Kidney (tissue), 22 donors: ENCODE measurements at places on chromosomes 4 and X. TPM values are rescaled to one million over a fixed set of nuclear protein-coding genes. Genes with fewer than 3 reads are reported as not detected.

DNA sequence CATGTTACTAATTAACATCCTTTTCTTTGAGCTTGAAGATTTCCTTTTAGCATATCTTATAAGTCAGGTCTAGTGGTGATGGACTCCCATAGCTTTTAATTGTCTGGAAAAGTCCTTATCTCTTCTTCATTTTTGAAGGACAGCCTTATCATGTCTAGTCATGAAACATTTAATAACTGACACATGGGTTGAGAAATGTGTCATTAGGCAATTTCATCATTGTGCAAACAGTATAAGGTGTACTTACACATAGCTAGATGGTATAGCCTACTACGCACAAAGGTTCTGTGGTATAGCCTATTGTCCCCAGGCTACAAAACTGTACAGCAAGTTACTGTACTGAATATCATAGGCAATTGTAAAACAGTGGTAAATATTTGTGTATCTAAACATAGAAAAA is 34.5 kb upstream of the ALG13 start:
- no peak for DNase-seq

DNA sequence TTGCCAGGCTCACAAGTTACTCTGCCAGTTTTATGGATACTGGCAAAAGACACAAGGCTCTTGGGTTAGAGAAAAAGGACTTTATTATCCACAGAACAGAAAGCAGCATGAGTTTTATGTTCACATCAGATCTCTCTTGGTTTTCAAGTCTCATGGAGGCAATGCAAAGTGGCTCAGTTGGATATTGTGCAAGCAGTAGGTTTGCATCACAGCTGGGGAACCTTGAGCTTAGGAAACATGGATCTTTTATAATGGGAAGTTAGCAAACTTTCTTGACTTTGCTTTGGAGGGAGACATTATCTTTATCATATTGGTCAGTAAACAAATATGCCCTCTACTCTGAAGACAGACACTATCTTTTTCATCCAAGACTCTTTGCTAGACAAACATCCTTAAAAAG is 109.2 kb upstream of the GRPR start:
- DNase-seq, result no peak

DNA sequence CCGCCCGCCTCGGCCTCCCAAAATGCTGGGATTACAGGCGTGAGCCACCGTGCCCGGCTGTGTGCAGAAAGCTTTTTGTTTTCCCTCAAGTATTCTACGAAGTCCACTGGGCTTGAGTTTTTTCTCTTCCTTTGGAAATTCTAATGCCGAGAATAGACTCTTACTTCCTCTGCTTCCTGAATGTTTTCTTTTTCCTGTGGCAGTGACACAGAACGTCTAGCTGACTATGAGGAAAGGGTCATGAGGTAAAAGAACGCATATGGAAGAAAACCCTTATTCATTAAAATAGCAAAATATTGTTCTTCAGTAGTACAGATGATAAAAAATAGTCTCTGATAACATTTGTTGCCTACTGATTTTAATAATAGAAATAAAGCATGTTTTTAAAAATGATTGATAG is 4.9 kb upstream of the SLC25A4 start:
- no peak for DNase-seq

GRCh38 chr4:6605605-6606004 is 30.6 kb downstream of the MAN2B2 start:
- DNase-seq, result no peak

DNA sequence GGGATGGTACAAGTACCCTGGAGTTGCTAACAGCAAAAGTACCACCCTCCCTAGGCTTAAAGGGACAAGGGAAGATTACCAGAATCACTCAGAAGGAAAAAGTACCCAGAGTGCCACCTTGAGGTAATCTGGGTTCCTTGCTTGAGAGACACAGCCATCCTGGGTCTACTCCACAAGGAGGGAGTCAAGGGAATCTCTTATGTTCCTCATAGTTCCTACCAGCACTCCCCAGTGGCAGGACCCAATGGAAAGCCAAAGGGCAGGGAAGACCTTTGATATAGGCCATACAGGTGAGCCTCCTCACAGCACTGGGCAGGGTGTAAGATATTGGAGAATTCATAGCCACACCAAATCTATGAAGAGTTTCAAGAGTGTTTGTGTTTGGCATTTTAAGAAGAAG is 5.7 kb downstream of the IL2 start:
- DNase-seq, result no peak

DNA sequence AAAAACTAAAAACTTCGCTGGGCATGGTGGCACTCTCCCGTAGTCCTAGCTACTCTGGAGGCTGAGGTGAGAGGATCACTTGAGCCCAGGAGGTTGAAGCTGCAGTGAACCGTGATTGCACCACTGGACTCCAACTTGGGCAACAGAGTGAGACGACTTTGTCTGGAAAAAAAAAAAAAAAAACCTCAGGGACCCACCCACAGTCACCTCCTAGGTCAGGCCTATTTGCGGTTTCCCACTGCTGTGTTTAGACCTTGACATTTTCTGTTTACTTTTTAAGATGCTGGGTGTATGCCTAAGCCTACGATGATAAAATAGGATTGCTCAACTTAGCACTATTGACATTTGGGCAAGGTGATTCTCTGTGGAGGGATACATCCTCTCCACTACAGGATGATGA is 197.4 kb upstream of the TBL1X start:
- no peak for DNase-seq

GRCh38 chr4:86653237-86653865 is 59.2 kb downstream of the PTPN13 start:
- no peak for DNase-seq

DNA sequence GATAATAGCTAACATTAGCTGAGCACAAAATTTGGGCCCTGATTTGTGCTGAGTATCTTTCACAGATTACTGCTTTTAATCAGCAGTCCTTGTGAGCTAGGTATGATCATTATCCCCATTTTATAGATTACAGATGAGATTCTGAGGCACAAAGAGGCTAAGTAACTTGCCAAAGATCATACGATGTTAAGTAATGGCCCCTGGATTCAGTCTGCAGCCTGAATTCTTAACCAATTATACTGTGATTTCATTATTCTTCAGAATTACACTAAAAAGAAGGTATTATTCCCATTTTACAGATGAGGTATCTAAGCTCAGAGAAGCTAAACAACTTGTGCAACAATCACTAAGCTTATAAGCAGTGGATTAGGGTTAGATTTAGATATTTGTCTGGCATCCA is 97.9 kb upstream of the MYOZ2 start:
- DNase-seq, result no peak

GRCh38 chr4:57488366-57489162 is 378.4 kb upstream of the IGFBP7 start:
- DNase-seq, result no peak

DNA sequence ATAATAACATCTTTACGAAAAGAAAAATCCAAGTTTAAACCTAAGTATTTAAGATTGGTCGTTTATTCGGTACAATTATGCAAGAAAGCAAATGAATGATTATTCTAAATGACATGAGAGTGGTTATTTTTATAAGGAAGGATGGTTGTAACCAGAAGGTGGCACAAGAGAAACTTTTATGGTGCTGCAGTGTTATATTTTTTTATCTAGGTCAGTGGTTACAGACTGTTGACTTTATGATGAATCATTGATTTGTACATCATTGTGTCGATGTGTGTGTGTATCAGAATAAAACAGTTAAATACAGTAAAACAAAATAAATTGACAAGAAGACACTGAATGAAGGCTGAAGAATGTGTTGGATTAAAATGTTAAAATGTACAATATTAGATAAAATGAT is 9.8 kb downstream of the DCAF8L2 start:
- no peak for DNase-seq

DNA sequence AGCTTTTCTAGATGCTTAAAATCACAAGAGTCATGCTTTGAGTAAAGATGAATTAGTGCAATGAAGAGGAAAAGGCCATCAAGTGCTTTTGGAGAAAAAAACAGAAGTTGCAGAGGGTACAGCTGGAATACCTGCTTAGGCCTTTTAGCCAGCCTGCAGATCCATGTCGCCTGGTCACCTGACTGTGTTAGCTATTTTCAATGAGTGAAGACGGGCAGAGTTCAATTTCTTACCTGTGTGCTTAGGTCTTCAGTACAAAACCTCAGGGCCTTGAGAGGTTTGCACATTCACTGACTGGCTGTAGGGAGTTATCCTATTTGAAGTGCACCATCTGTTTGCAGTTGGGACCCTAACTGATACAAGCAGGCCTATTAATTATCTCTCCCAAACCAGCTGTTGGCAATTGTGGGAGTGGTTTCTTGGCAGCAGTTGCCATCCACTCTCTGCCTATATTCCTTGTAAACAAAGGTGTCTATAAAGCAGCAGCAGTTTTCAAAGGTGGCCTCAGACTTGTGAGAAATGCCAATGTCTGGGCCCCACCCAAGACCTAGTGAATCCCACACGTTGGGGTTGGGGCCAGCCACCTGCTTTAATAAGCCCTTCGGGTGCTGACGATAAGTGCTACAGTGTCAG is 16.3 kb upstream of the FAT1 start:
- no peak for DNase-seq

GRCh38 chrX:46310815-46311497 is 234.3 kb downstream of the ZNF674 start:
- DNase-seq, result no peak

- DNase-seq, result no peak
Measured at GRCh38 chr4:181949704-181950312, 293.4 kb upstream of the TENM3 start.

The SH2D1A gene
- not detected for polyA plus RNA-seq

The TLR1 gene
- 1.8 TPM for polyA plus RNA-seq

The DCHS2 gene
- polyA plus RNA-seq, result not detected

The RADX gene
- polyA plus RNA-seq, result 3.2 TPM

The ARHGEF6 gene
- polyA plus RNA-seq, result 4.1 TPM

The MED12 gene
- 5.2 TPM for polyA plus RNA-seq

The GLUD2 gene
- polyA plus RNA-seq, result 3.2 TPM

The TLR2 gene
- polyA plus RNA-seq, result 8.0 TPM
